ENCODE measurements at places on chromosomes 2 and 18.

GRCh38 chr2:219269362-219270054 is 9.7 kb upstream of the DNAJB2 start:
- DNase-seq: no peak

GRCh38 chr2:241475267-241475666 is 33.1 kb downstream of the STK25 start:
- DNase-seq: no peak

- no peak for DNase-seq
Measured at GRCh38 chr2:105437708-105438103, 38.9 kb upstream of the FHL2 start.

DNA sequence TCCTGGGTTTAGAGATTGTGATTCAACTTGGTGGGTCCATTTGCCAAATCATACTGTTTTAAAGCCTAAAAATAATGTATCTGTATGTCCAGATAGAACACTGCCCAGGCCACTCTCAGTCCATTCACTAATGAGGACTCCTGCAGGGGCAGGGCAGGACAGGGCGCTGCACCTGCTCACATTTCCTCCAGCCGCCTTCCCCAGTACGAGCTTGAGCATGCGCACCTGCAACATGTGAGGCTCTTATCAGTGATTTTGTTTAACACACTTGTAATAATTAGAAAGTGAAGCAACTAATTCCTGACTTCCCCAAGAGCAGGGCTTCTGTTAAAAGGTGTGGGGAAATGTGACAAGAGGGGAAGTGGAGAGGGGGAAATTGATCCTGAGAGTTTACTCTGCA is 89.7 kb downstream of the AFF3 start:
- DNase-seq: no peak

DNA sequence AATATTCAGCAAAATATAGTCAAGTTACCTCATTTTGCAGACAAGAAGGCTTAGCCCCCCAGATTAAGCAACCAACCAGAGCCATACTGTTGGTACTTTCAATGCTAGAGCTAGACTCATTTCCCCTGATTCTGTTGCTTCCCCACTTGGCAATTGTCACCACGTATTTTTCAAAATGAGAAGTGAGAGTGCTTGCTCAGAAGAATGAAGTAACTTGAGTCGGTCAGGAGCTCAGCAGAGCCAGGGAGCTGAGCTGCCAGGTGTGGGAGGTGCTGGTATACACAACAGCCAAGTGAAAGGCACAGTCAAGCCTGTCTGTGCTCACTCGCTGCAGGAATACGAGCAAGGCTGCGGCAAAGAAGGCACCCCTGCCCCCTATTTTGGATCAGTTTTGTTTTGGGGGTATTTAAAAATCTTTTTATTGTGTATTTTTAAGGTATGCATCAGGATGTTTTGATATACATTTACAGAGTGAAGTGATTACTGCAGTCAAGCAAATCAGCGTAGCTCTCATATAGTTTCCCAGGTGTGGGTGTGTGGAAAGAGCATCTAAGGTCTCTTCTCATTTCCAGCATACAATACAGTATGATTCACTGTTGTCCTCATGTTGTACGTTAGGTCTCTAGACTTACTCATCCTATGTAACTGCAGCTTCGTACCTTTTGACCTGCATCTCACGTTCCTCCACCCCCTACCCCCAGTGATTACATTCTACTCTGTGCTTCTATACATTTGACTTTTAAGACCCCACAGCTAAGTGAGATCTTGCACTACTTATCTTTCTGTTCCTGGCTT is 62.4 kb downstream of the MRPS9 start:
- DNase-seq: peak; percentile 14

- no peak for DNase-seq
Measured at GRCh38 chr2:239246723-239247122, 154.1 kb downstream of the HDAC4 start.
